ENCODE measurements at places on chromosomes 4 and X. TPM values are rescaled to one million over a fixed set of nuclear protein-coding genes. Genes with fewer than 3 reads are reported as not detected.

The PITX2 gene
- 60.6 TPM for total RNA-seq

The EGF gene
- total RNA-seq = 11.3 TPM

The LUZP4 gene
- not detected for total RNA-seq

The HSFX4 gene
- total RNA-seq = not detected

The PLP2 gene
- 4.8 TPM for total RNA-seq

The QRFPR gene
- total RNA-seq = not detected

The CFAP99 gene
- not detected for total RNA-seq

The BEX3 gene
- total RNA-seq = 243 TPM

The CCDC149 gene
- 12.6 TPM for total RNA-seq

All from smooth muscle cell of the umbilical artery (primary cell).